ENCODE measurements at places on chromosomes 4 and X. TPM values are rescaled to one million over a fixed set of nuclear protein-coding genes. Genes with fewer than 3 reads are reported as not detected.

Gene RGN
- total RNA-seq = not detected

- no peaks in the 10 kb centered on the region for H3K27me3 ChIP-seq
- no peak for DNase-seq
- H3K4me1 ChIP-seq = no peaks in the 10 kb centered on the region
- H3K4me3 ChIP-seq = no peak overlapping the region
- H3K27ac ChIP-seq = no peak overlapping the region
Measured at GRCh38 chr4:77600521-77601451, 4.8 kb upstream of the CXCL13 start.

DNA sequence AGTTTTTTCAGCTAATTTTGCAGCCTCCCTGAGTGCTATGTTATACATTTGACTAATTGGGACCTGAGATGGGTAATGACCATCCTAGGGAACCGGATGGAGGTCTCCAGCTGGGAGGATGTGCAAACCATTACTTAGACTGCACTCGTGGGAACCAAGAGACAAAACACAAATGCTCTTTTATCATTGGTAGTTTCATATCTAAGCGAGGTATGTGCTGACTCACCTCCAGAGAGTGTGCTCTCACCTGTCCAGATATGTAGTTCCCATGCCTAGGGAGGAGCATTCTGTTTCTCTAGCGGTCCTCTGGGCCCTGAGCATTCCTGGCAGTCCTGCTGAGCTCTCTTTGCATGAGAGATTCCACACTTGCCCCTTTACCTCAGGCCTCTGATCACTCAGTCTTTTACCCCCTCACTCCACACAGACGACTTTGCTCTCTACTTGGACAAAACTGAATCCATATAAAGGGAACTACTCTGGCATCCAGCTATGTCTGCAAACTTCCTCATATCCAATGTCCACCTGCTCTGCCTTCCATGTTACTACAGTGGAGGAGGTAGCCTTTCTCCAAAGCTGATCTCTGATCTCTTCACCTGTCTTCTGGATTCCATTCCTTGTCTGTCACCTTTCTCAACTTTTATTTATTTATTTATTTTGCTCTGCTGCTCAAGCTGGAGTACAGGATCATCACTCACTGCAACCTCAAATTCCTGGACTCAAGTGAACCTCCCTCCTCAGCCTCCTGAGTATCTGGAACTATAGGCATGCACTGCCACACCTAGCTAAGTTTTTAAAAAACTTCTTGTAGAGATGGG is 88.4 kb downstream of the LRP2BP start:
- no peak overlapping the region for H3K27ac ChIP-seq
- H3K36me3 ChIP-seq = peaks cover 6% of the 10 kb centered on the region
- H3K27me3 ChIP-seq = no peaks in the 10 kb centered on the region
- DNase-seq = no peak
- H3K4me3 ChIP-seq = no peak overlapping the region

- no peak overlapping the region for H3K27ac ChIP-seq
- no peaks in the 10 kb centered on the region for H3K36me3 ChIP-seq
- H3K4me3 ChIP-seq = no peak overlapping the region
Measured at GRCh38 chr4:189124149-189124758, 816.4 kb upstream of the FRG1 start.

DNA sequence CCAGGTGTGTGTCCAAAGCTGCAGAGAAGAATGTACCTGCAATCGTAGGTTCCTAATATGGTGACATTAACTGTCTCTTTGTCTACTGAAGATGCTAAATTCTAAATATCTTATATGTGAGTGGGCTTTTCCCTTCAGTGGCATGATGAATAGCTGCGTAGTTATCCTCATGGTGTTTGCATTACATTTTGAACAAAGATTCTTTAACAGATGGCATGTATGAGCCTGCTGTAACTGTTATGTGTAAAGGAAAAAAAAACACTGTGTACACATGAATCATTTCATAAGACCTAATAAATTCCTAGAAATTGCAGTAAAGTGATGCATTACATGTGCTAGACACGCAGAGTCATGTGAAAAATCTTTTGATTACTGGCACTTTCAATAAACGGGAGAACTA is 288.0 kb downstream of the SH2D1A start:
- DNase-seq = no peak
- H3K4me3 ChIP-seq = no peak overlapping the region
- H3K27me3 ChIP-seq = no peaks in the 10 kb centered on the region
- H3K36me3 ChIP-seq = no peaks in the 10 kb centered on the region

Gene LRIT3
- 0.20 TPM for total RNA-seq

DNA sequence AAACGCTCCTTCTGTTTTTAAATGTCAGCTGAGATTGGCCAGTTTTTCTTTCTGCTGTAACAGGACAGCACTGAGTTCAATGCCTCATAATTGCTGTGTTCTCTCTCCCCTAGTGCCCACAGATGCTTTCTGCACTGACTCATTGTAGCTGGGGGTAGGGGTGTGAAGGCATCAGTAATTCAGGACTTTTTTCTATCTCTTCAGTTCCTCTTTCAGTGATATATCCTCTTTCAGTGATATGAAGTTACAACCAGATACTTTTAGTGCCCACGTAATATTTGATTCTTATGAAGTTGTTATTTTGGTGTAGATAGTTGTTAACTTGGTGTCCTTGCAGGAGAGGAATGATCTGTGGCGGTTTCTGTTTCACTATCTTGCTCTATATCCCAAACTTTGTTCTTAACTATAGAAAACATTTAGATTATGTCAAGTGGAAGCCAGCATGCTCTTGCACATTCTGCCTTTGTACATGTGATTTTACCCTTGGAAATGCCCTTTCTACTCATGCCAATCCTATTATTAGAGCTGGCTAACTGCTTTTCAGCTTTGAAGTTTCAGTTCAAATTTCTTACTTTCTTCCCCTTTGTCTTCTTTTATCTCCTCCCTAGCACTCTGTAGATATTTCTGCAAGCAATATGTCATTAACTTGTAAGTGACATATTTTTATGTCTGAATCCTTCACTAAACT is 1258.4 kb downstream of the FAM133A start:
- H3K4me3 ChIP-seq = no peak overlapping the region
- no peaks in the 10 kb centered on the region for H3K4me1 ChIP-seq
- no peaks in the 10 kb centered on the region for H3K36me3 ChIP-seq
- H3K27ac ChIP-seq = no peak overlapping the region

DNA sequence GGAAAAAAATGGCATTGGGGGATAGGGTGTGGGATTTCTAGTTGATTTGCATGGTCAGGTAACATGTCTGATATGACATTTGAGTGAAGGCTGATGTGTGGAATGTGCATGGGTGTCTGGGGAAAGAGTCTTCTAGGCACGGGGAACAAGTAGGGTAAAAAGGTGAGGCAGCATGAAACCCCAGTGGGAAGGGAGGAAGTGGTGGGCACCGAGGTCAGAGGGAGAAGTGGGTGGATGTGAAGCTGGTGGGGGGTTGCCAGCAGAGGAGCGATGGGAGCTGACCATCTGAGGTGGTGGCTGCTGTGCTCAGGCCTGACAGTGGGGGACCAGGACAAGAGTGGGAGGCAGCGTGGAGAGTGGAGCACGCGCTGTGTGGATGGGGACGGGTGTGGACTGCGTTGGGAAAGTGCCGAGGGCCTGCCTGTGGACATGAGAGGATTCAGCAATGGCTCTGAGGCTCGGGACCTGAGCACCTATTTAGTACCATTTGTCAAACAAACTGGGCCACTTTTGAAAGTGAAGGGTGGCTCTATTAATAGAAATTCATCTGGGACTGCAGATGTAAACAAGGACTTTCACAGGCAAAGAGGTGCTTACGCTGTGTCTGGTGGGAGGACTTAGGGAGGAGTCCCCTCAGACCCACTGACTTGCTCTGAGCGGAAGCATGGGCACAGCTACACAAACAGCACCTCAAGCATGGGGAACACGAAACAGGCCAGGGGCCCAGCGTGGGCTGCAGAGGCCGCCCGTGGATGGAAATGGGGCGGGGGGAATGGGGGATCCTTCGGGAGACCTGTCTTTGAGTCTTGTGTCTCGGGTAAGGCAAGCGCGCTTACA is 16.7 kb upstream of the S100P start:
- no peak for DNase-seq
- H3K27me3 ChIP-seq = no peaks in the 10 kb centered on the region

GRCh38 chr4:118124997-118125396 is 90.7 kb downstream of the NDST3 start:
- no peak overlapping the region for H3K27ac ChIP-seq
- H3K4me1 ChIP-seq = no peaks in the 10 kb centered on the region
- no peak overlapping the region for H3K4me3 ChIP-seq
- DNase-seq = no peak
- no peaks in the 10 kb centered on the region for H3K27me3 ChIP-seq

Gene BEND2
- not detected for total RNA-seq

DNA sequence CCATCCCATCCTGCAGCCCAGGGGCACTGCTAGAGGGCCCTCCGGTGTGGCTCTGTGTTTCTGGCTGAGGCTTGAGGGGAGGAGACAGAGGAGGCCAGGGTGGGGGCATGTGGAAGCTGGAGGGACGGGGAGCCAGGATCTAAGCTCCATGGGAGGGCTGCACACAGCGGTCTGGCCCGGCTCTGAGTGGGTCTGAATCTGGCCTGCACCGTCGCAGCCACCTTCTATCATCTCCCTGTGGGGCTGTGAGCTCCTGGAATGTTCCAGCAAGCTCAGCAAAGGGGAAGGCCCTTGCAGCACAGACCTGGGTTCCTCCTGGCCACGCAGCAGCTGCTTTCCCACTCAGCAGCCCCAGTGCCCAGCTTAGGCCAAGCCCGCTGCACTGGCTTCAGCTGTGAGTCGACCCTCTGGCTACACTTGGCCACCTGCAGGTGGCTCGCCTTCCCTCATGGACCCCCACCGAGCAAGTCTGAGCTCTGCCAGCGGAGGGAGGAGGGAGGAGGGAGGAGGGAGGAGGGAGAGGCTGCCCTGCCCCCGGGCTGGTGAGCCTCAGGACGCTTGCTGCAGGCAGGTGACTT is 5.3 kb downstream of the NKX1-1 start:
- no peak for DNase-seq
- no peak overlapping the region for H3K27ac ChIP-seq
- H3K4me3 ChIP-seq = no peak overlapping the region

Gene UGT2B17
- total RNA-seq = not detected

DNA sequence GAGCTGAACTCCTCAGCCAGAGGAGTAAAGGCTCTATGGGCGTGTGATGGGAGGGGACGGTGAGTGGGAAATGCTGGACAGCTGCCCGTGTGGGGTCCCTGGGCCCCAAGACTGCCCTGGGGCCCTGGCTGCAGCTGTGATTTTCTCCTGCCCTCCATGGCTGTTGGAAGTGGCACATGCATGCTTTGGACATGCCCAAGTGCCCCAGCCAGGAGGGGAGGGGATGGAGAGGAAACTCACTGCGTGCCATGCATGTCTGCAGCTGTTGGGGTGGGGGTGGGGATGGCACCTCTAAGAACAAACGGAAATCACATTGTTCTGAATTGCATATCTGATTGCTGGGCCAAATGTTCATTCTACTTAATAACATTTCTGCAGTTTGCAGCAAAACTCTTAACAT is 52.4 kb downstream of the MID2 start:
- H3K4me1 ChIP-seq = no peaks in the 10 kb centered on the region
- H3K36me3 ChIP-seq = no peaks in the 10 kb centered on the region
- no peak overlapping the region for H3K27ac ChIP-seq
- no peak for DNase-seq

DNA sequence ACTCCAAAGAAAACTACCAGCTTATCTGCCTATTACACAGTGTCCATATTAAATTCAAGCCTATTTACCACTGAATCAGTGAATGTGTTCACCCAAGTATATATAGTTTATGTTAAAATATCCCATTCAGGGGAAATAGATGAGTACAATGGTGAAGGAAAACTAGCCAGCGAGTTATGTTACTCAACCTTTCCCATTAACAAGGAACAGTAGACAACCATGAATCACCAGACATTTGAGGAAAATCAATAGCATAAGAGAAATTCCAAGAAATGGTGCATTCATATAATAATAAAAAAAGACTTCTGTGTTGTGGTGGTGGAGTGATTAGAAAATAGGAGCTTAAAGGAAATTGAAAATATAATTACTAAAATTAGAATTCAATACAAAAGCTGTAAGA is 21.3 kb downstream of the IQCM start:
- no peak for DNase-seq
- no peak overlapping the region for H3K27ac ChIP-seq
- H3K4me1 ChIP-seq = no peaks in the 10 kb centered on the region
- no peaks in the 10 kb centered on the region for H3K36me3 ChIP-seq
- no peaks in the 10 kb centered on the region for H3K27me3 ChIP-seq
- H3K4me3 ChIP-seq = no peak overlapping the region

DNA sequence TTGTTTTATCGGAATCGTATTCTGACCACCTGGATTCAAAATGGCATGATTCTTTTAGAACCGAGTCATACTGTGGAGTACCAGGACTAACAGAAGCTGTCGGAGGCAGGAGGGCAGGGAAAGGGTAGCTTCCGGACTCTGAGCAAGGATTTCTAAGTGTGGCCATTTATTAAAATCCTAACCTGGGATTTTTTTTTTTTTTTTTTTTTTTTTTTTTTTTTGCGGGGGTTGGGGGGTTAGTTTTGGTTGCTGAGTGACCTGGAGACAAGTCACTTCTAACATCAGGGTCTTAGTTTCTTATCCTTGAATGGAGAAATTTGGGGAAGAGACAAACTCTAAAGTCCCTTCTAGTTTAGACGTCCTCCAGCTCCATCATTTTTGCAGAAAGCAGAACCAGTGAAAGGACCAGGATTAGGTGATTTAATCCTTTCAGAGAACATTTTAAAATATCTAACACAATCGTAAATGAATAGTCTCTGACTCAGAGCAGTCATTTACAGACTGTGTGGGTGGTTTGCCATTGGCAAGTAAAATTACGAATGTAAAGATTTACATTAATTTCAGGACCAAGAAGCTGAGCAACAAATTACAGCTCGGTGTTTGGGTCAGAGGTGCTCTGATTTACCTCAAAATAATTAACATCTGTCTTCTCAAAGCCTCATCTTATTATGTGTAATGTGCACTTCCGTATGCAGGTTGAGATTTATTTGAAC is 7.3 kb downstream of the SLC25A5 start:
- H3K4me1 ChIP-seq = no peaks in the 10 kb centered on the region
- H3K27me3 ChIP-seq = no peaks in the 10 kb centered on the region
- DNase-seq = no peak
- no peak overlapping the region for H3K27ac ChIP-seq

GRCh38 chr4:139028191-139028661 is 12.6 kb downstream of the NOCT start:
- H3K4me3 ChIP-seq = no peak overlapping the region
- no peaks in the 10 kb centered on the region for H3K4me1 ChIP-seq
- no peaks in the 10 kb centered on the region for H3K27me3 ChIP-seq
- no peak overlapping the region for H3K27ac ChIP-seq
- DNase-seq = no peak
